Upper lobe of left lung (tissue), 6 donors: ENCODE measurements at places on chromosomes 13 and 19.

GRCh38 chr13:59744747-59745391 lies 418.9 kb downstream of the DIAPH3 start:
- no peak for DNase-seq

GRCh38 chr13:75946536-75947284 lies 310.6 kb downstream of the LMO7 start:
- DNase-seq = no peak

- DNase-seq = no peak
These were observed 391.5 kb downstream of the DLEU7 start for GRCh38 chr13:50452028-50452427.

DNA sequence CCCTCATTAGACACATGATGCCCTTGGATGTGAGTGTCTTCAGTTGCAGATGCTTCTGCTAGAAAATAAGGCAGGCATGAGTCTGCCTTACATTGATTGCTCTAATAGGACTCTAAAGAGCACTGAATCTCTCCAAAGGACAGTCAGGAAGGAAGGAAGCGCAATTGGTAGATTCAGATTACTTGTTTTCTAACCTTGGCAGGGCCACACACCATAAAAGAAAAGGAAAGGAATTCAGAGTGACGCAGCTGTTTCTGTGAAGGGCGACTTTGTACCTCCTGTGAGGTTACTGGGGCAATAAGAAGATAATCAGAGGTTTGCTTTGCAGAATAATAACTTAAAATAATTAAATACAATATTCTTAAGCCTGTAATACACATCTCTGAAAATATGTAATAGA lies 48.0 kb downstream of the FRY start:
- DNase-seq = no peak
